Stimulated activated memory B cell treated with anti-CD40 and anti-IgM and Interleukin-4, amounts not matched to agents 10 μg/mL and 1 μg/mL and 100 μg/mL, for 72 hours (primary cell): ENCODE measurements at places on chromosomes 4 and X.

DNA sequence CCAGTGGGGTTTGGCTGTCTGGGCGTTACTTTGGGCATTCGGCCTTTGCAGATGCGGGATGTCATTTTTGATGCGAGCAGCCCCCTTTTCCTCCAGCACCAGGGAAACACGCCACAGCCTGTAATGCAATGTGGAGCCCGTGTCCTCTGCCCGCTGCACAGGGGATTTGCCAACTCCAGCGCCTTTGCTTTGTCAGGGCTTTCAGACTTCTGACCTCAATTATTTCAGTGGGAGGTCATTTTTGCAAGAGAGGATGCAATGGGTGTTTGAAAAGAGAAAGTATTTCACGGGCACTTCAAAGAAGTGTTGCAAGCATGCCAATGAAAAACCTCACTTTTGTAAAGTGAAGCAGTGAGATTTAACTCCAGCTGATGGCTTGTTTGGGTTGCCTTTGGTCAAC, 11.5 kb downstream of the CLCN4 start:
- ATAC-seq: no peak
- no peaks in the 10 kb centered on the region for H3K27me3 ChIP-seq
- H3K36me3 ChIP-seq: peaks cover 14% of the 10 kb centered on the region
- no peak overlapping the region for H3K27ac ChIP-seq
- H3K4me1 ChIP-seq: peaks cover 33% of the 10 kb centered on the region

DNA sequence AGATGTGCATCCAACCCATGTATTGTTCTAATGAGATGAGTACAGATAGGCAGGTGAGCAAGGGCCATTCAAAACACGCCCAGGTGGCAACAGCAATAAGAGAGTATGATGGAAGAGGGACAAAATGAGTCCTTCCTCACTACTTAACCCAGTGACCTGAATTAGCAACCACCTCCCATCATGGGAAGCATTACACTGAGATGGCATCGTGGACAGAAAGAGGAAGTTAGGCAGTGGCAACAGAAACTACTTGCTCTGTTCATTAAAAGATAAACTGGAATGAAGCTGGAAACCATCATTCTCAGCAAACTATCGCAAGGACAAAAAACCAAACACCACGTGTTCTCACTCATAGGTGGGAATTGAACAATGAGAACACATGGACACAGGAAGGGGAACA, 17.2 kb downstream of the RXFP1 start:
- no peaks in the 10 kb centered on the region for H3K36me3 ChIP-seq
- H3K27ac ChIP-seq: no peak overlapping the region
- H3K4me3 ChIP-seq: no peak overlapping the region
- peaks cover 6% of the 10 kb centered on the region for H3K4me1 ChIP-seq
- peaks cover 7% of the 10 kb centered on the region for H3K27me3 ChIP-seq

- H3K4me1 ChIP-seq: no peaks in the 10 kb centered on the region
- no peak for ATAC-seq
- H3K36me3 ChIP-seq: no peaks in the 10 kb centered on the region
- H3K4me3 ChIP-seq: no peak overlapping the region
- H3K27ac ChIP-seq: no peak overlapping the region
These were observed 38.5 kb upstream of the POU3F4 start for GRCh38 chrX:83469551-83469950.

GRCh38 chr4:111836601-111837000, 308.7 kb upstream of the FAM241A start:
- no peaks in the 10 kb centered on the region for H3K4me1 ChIP-seq
- ATAC-seq: no peak
- no peaks in the 10 kb centered on the region for H3K36me3 ChIP-seq
- H3K27me3 ChIP-seq: no peaks in the 10 kb centered on the region
- H3K4me3 ChIP-seq: no peak overlapping the region

DNA sequence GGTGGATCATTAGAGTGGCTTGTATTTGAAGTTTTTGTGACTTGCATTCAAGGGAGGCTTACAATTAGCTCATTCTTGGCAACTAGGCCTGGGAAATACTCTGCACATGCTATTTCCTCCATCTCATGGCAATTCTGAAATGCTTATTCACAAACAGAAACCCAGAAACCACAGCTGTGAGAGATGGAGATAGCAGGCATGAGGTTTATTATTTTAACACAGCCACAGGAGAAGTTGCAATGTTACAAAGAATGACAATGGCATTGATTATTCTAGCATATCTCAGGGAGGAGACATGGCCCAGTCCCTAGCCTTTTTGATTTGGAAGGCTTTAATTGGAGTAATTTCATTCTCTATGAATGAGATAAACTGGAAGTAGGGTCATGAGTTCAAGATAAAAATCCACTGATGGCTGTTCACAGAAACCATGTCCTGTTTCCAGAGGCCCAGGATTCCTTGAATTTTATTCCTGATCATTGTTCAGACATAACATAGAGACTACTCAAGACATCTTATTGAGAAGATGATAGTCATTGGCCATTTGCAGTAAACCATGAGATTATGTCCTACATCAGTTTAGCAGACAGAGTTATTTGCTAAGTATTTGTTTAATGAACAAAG, 123.9 kb downstream of the MID1 start:
- H3K36me3 ChIP-seq: no peaks in the 10 kb centered on the region
- no peak for ATAC-seq
- no peak overlapping the region for H3K27ac ChIP-seq
- no peak overlapping the region for H3K4me3 ChIP-seq
- no peaks in the 10 kb centered on the region for H3K4me1 ChIP-seq
